ENCODE measurements at places on chromosomes 3 and 15.
A peak's percentile ranks its signal among the peaks of the same experiment; 100 is the strongest.

DNA sequence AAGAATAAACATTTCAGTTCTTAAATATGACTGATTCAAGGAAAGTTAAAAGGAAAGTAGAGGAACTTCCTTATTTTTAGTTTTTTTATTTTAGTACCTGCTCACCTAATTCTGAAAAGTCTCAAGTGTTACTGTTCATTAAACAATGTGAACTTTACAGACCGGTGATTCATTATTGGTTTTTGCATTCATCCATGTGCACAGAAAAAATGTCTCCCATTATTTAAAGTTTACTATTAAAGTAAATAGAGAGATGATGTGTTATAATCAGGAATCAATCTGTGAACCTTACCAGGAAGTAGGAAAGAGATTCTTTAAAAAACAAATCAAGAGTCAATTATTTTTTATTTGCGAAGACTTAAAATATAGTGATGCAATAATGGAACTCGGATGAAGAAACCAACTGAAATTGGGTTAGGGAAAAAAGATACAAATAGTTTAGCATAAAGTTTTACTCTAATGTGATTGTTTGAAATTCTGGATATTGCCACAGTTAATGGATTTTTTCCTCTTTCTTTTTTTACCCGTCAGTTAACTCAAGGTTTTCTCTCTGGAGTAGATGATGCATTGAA, 119.4 kb upstream of the SAMMSON start:
- DNase-seq = no peak

- DNase-seq = no peak
Observed at GRCh38 chr3:14016900-14017475, 107.7 kb downstream of the CHCHD4 start.

DNA sequence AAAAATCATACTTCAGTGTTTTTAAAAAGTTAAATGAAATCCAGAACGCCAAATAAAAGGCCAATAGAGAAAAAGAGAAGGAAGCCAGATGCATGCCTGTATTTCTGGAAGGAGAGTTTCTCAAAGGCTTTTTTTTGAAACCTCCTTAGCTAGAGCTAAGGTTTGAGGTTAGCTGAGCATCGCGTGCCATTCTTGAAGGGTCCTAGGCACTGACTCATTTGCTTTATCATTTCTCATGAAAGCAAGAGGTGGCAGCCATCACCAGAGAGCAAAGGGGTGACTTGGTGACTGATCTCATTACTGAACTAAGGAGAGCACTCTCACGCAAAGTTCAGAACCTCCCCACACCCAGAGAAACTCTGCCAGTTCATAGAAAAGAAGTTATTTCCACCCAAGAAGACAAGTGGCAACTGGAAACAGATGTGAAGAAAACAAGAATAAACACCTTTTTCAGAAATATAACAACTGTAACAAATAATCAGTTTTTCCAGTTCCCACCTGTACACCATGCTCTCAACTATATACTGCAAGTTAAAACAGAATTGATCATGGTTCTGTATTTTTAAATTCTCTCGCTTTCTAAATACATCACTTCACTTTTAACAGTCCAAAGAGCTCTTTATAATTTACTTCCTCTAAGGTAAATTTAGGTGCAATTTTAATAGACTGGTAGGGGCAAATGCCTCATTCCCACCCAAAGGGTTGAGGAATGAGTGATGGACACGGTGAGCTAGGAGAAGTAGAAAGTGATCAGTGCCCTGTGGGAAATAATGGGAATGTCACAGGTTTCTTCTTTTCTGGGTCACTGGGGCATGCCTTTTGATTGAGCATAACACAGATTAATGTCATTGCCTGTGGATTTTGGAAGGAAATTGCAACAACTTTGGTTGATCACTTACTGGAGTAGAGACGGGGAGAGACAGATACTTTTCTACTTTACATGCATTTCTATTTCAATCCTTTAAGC, 24.7 kb downstream of the GPR15 start:
- peak; percentile 49 for DNase-seq

DNA sequence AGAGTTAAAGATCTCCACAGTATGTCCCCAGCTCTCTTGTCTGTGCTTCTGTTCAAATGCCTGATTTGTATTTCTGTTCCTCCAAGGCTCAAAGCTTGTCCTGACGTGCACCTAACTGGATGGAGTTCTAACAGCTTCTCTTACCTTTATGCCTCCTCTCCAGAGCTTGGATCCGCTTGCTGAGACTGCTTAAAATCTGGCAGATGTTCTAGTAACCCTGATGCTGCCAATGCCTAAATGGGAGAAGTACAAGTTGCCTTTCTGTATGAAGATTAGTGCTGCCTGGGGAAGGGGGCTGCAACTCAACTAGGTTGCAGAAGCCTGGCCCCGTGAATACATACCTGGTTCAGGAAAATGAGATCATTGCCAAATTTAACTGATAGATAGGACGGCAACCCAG, 354.5 kb upstream of the KCNMB2 start:
- no peak for DNase-seq

DNA sequence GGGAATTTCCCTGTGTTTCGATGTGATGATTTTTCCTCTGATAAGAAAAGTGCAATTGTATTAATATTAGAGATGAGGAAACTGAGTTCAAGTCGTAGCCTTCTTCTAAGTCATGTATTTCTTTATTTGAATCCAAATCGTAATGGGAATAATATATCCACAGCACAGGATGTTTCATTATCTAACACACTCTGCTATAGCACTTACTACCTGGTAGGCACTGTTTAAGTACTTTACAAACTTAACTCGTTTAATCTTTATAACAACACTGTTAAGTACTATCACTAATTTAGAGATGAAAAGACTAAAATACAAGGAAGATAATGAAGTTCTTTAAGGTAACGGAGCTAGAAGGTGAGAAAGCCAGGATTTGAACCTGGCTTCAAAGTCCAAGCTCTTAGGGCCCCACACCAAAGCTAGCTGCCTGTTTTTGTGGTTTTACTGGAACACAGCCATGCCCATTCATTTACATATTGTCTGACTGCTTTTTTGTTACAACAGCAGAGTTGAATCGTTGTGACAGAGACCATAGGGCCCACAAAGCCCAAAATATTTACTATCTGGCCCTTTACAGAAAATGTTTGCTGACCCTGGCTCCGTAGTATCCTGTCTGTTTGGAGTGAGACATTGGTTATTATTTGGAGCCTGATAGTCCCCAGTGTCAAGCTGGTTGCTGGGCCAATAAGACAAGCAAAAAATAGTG, 9.6 kb upstream of the ATP13A3 start:
- no peak for DNase-seq

GRCh38 chr15:41799488-41799805, 25.2 kb downstream of the MAPKBP1 start:
- no peak for DNase-seq

- no peak for DNase-seq
Observed at GRCh38 chr15:34520566-34520965, 62.9 kb downstream of the GOLGA8B start.

DNA sequence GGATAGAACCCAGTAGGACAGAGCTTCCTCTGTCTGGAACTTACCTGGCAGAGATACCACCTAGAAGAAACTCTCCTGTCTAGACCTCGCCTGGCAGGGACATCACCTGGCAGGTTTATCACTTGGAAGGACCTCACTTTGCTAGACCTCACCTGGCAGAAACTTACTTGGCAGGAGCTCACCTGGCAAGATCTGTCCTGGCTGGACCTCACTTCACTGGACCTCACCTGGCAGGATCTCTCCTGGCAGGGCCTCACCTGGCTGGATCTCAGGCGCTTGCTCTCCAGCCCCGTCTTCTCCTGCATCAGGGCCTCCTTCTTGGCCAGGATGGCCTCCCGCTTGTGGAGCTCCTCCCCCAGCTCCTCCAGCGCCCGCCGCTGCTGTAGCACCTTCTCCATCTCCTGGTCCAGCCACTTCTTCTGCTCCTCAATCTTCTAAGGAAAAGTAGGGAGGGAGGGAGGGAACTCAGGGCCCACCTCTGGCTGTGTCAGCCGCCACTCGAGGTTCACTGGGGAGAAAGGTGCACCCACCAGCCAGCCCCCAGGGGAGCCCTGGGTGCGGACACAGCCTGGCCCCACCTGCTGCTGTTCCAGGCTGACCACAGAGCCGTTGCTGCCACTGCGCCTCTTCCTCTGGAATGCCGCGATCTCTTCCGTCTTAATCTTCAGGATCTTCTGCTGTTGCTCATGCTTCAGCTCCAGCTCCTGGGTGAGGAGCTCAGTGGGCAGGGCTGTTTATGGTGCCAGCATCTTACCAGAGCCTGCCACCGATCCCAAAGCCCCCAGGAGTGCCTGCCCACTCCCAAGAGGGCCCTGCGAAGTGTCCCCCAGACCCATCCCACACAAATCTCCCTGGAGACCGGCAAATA, 22.5 kb downstream of the KIF7 start:
- DNase-seq = no peak

DNA sequence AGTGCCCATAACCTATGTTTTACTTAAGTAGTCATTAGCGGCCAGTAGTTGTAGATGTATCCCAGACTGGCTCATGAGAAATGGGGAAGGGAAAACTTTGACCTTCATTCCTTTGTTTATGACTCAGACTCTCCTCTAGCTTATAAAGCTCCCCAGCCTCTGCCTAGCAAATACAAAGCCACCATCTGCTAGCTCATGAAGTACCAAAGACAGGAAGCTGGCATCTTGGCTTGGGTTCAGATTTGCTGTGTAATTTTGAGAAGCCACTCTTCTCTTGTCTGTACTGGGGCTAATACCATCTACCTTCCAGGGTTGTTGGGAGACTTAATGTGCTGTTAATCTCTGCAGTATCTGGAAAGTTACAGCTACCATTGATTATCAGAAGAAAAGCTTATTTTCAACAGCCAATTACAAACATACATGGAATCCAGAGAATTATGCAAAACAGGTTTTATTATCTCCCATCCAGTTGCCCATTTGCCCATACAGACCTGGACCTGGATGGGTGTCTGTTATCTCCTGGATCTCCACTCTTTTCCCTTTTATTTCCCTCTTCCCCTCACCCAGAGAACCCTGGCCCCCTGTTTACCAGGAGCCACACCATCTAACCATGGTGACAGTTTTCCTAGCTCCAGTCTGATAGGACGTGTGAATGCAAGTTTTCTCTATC, 153.8 kb downstream of the SEMA6D start:
- DNase-seq = no peak

DNA sequence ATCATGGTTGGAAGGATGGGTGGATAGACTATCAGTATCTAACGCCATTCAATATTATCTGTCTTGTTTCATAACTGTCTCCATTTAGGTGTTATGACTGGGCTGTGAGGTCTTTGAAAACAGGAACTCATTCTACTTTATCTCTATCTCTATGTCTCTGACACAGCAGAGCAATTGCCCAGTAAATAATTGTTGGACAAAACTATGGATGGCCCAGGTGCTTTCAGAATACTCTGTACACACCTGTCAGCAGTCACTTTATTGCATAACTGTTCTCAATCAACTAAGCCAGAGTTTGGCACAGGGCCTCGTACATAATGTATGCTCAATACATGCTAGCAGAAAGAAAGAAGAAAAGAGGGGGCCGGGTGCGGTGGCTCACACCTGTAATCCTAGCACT, 210.3 kb downstream of the OPA1 start:
- no peak for DNase-seq

GRCh38 chr15:35755237-35755802, 209.4 kb upstream of the DPH6 start:
- DNase-seq = no peak

DNA sequence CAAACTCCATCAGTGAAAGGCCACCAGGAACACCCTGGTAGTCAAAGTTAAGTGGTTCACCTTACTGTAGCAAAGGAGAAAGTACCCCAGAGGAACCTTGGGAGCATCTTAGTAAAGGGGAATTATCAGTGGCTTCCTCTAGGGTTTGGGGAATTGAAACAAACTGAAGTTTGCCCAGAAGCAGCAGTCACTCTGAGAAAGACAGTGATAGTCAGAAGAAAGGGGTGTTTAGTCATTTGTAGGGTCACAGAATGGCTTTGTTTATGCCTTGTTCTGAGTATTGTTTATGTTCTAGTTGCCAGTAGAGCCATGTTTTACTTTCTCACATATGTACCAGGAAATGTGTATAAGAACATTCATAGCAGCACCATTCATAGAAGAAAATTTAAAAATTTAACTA, 93.8 kb downstream of the FHIT start:
- no peak for DNase-seq

DNA sequence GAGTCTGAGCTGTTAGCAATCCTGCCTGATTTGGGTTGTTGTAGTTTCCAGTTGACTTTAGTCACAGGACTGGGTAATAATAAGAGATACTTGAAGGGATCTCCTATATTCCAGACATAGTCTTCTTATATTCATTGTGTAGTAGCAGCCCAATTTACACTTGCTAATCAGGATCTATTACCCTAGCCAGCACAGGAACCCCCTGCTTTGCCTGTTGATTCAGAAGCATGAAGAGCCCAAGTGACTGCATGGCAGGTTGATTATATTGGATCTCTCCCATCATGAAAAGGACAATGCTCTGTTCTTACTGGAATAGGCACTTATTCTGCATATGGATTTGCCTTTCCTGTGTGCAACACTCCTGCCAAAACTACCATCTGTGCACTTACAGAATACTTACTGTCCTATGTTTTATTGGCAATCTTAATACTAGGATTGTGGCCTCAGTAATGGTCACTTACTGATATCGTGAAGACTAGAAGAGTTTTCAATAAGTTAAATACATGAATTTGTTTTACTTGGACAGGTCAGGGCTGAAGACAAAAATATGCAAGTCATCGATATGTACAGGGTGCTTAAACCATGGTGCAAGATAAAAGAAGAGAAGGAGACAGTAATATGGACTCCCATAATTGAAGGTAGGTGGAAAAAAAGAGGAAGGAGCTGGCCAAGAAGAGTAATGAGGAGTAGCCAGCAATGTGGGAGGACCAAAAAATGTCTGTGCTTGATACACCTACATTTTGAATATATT, 304.1 kb downstream of the MCTP2 start:
- no peak for DNase-seq

DNA sequence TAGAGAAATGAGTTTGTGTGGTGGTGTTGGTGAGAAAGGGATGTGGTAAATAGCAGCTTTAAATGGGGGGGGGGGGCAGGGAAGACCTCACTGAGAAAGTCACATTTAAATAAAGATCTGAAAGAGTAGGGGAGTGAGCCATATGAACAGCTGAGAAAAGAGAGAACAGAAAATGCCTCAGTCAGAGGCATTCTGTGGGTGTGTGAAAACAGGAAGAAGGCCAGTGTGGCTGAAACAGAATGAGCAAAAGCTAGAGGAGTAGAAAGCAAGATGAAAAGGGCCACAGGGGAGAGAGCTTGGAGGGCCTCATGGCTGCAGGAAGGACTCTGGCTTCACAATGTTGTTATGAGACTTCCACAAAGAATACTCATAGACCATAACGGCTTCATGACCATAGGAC, 783.3 kb downstream of the ZPLD1 start:
- DNase-seq = no peak

DNA sequence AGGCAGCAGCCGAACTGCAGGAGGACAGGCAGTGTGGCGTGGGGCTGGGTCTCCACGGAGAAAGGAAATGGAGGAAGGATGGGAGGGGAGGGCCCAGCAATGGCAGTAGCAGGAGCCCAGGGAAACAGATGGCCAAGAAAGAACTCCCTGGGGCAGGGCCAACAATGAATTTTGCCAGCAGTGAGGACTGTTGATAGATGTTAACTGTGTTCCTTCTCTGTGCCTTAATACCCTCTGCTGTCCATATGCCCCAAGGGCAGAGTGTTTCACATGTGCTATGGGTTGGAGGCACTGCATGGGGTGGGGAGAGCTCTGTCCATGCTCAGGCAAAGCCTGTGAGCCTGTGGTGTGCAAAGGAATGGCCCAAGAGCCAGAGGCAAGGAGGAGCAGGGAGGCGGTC, 70.8 kb upstream of the POMGNT2 start:
- DNase-seq = no peak

- no peak for DNase-seq
Observed at GRCh38 chr15:77737238-77738037, 104.7 kb upstream of the LINGO1 start.

Measured in stimulated activated CD8-positive, alpha-beta memory T cell treated with anti-CD3 and anti-CD28 coated beads, Interleukin-4, amount 100 ng/mL, for 24 hours (primary cell).